Glomerular endothelial cell (primary cell): ENCODE measurements at places on chromosomes 7 and 10. TPM values are rescaled to one million over a fixed set of nuclear protein-coding genes. Genes with fewer than 3 reads are reported as not detected.

Gene FAM241B
- 1.6 and 1.8 TPM in 2 replicates for total RNA-seq

Gene SDK1
- total RNA-seq, result 1.5 and 2.3 TPM in 2 replicates

Gene NUTM2E
- 0.19 and 0.23 TPM in 2 replicates for total RNA-seq

Gene SPDYE9
- total RNA-seq, result not detected in 2 replicates

Gene COBL
- total RNA-seq, result not detected in 2 replicates

Gene AP1S1
- total RNA-seq, result 143 and 246 TPM in 2 replicates

Gene IDI1
- 40.5 and 55.3 TPM in 2 replicates for total RNA-seq

Gene WNT8B
- not detected in 2 replicates for total RNA-seq

Gene RHOBTB1
- total RNA-seq, result 34.2 and 42.7 TPM in 2 replicates

Gene SGCE
- total RNA-seq, result 87.5 and 93.9 TPM in 2 replicates

Gene FBXO24
- total RNA-seq, result not detected in 2 replicates

Gene MNX1
- 0.10 TPM in 1 of 2 replicates, not detected in the other for total RNA-seq

Gene ASIC3
- total RNA-seq, result 0.15 and 1.6 TPM in 2 replicates

Gene BTBD16
- total RNA-seq, result 0.47 TPM in 1 of 2 replicates, not detected in the other

Gene MSS51
- 1.3 and 2.4 TPM in 2 replicates for total RNA-seq

Gene MOGAT3
- not detected in 2 replicates for total RNA-seq

Gene GPER1
- 1.4 and 1.8 TPM in 2 replicates for total RNA-seq

Gene CD36
- 1.9 and 3.5 TPM in 2 replicates for total RNA-seq

Gene NRBF2
- total RNA-seq, result 19.7 and 24.9 TPM in 2 replicates

Gene CABCOCO1
- total RNA-seq, result 0.29 and 0.41 TPM in 2 replicates

Gene DGKI
- total RNA-seq, result 1.4 and 6.2 TPM in 2 replicates

Gene KIF11
- total RNA-seq, result 4.5 and 9.6 TPM in 2 replicates

Gene NYAP1
- total RNA-seq, result 2.5 and 3.6 TPM in 2 replicates

Gene DMBT1
- 0.12 TPM in 1 of 2 replicates, not detected in the other for total RNA-seq
